ENCODE measurements at places on chromosomes 12 and 14. TPM values are rescaled to one million over a fixed set of nuclear protein-coding genes. Genes with fewer than 3 reads are reported as not detected.

GRCh38 chr12:109247831-109248654 lies 61.0 kb downstream of the FOXN4 start:
- H3K27me3 ChIP-seq, result no peaks in the 10 kb centered on the region
- H3K4me1 ChIP-seq, result peaks cover 8% of the 10 kb centered on the region
- H3K36me3 ChIP-seq, result no peaks in the 10 kb centered on the region
- H3K4me3 ChIP-seq, result no peak overlapping the region
- H3K27ac ChIP-seq, result no peak overlapping the region

- DNase-seq, result no peak
- no peaks in the 10 kb centered on the region for H3K36me3 ChIP-seq
- no peak overlapping the region for H3K27ac ChIP-seq
These were observed 6.4 kb upstream of the GAS2L3 start for GRCh38 chr12:100566887-100567637.

- peaks cover 17% of the 10 kb centered on the region for H3K4me1 ChIP-seq
- H3K27me3 ChIP-seq, result no peaks in the 10 kb centered on the region
- H3K36me3 ChIP-seq, result no peaks in the 10 kb centered on the region
- no peak for DNase-seq
These were observed 47.3 kb downstream of the DAD1 start for GRCh38 chr14:22541721-22542120.

DNA sequence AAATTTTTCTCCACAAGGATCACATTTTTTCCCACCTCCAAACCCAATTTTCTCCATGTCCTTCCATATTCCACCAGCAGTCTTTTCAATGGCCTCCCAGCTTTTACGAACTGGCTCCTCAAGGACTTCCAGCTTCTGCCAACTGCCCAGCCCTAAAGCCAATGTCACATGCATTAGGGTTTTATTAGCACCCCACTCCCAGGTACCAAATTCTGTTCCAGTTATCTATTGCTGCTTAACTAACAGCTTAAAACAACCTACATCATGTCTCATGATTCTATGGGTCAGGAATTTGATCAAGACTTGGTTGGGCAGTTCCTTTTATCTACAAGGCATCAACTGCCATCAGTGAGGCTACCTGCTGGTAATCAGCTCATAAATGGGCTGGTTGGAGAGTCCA lies 151.3 kb downstream of the SPTSSA start:
- no peak overlapping the region for H3K27ac ChIP-seq
- H3K4me1 ChIP-seq, result no peaks in the 10 kb centered on the region
- peaks cover 28% of the 10 kb centered on the region for H3K27me3 ChIP-seq
- no peak for DNase-seq
- no peak overlapping the region for H3K4me3 ChIP-seq

DNA sequence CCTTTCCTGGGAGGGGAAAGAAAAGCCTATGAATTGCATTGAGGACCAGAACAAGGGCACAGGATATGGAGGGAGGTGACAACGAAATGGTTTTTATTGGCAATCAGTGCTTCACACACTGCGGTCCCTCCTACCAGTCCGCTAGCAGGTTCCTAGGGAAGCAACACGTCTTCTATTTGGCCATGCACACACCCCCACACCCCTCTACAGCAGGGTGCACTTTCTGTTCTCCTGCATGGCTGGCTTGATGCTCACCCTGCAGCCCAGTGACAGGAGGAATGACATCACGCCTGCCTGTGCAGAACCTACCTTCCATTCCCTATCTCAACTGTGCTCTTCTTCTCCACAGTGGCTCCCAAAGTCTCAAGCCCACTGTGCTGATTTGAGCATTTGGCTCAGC lies 57.9 kb downstream of the TTC9 start:
- H3K4me1 ChIP-seq, result peaks cover 19% of the 10 kb centered on the region
- no peaks in the 10 kb centered on the region for H3K36me3 ChIP-seq
- H3K27ac ChIP-seq, result no peak overlapping the region

- DNase-seq, result no peak
- H3K27me3 ChIP-seq, result no peaks in the 10 kb centered on the region
- H3K27ac ChIP-seq, result no peak overlapping the region
- no peaks in the 10 kb centered on the region for H3K4me1 ChIP-seq
These were observed 384.2 kb upstream of the NOVA1 start for GRCh38 chr14:26982071-26982470.

DNA sequence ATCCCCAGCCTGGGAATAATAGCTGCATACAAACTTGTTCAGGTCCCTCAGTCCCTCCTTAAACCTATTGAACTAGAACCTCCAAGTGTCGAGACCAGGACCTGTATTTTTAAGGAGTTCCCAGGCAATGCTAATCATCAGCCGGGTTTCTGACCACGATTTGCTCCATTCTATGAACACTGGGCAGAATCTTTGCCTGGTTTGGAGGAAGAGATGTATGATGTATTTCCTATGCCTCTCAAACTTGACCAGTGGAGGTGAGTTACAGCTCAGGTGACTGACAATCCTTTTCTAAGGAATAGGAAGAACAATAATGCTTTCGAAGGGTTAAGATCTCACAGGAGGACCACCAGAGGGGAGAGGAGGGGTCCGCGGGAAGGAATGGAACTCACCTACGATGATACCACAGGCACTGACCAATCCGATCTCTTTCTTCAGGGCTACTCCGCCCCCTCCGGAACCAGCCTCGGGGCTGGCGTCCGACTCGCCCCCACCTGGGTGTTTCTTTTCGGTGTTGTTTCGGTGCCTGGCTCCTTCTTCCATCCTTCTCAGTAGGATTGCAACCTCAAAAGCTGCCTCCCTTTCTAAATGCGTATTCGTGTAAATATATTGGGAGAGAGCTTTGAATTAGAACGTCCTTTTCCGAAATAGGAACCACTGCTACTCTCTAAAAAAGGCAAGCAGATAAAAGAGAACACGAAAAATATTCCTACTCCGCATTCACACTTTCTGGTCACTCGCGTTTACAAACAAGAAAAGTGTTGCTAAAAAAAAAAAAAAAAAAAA lies 895 bp downstream of the SLC7A8 start:
- DNase-seq, result peak; percentile 12
- peak overlapping the region; percentile 59 for H3K4me3 ChIP-seq

DNA sequence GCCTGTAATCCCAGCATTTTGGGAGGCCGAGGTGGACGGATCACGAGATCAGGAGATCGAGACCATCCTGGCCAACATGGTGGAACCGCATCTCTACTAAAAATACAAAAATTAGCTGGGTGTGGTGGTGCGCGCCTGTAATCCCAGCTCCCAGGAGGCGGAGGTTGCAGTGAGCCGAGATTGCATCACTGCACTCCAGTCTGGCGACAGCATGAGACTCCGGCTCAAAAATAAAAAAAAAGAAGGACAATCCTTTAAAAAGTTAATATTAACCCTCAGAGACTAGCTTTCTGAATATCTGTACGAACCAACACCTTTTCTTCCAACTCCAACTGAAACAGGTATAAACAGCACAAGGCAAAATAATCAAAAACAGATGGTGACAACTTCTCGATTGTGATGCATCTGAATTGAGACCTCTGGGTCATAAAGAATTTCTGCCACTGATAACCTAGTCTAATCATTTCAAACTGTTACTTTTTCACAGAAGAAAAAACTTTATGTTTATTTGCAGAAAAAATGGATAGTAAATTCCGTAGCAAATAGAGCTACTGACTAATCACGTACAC lies 27.8 kb downstream of the CLIP1 start:
- H3K4me1 ChIP-seq, result peaks cover 24% of the 10 kb centered on the region
- no peak overlapping the region for H3K27ac ChIP-seq
- no peaks in the 10 kb centered on the region for H3K36me3 ChIP-seq
- H3K4me3 ChIP-seq, result no peak overlapping the region

GRCh38 chr12:65696227-65696626 lies 128.1 kb upstream of the HMGA2 start:
- peak overlapping the region; percentile 84 for H3K27ac ChIP-seq
- no peak overlapping the region for H3K4me3 ChIP-seq
- H3K4me1 ChIP-seq, result peaks cover 66% of the 10 kb centered on the region
- DNase-seq, result no peak
- H3K36me3 ChIP-seq, result no peaks in the 10 kb centered on the region

GRCh38 chr14:82447586-82447985 lies 913.9 kb upstream of the SEL1L start:
- H3K27me3 ChIP-seq, result no peaks in the 10 kb centered on the region
- no peak overlapping the region for H3K4me3 ChIP-seq
- no peak for DNase-seq
- H3K4me1 ChIP-seq, result no peaks in the 10 kb centered on the region

DNA sequence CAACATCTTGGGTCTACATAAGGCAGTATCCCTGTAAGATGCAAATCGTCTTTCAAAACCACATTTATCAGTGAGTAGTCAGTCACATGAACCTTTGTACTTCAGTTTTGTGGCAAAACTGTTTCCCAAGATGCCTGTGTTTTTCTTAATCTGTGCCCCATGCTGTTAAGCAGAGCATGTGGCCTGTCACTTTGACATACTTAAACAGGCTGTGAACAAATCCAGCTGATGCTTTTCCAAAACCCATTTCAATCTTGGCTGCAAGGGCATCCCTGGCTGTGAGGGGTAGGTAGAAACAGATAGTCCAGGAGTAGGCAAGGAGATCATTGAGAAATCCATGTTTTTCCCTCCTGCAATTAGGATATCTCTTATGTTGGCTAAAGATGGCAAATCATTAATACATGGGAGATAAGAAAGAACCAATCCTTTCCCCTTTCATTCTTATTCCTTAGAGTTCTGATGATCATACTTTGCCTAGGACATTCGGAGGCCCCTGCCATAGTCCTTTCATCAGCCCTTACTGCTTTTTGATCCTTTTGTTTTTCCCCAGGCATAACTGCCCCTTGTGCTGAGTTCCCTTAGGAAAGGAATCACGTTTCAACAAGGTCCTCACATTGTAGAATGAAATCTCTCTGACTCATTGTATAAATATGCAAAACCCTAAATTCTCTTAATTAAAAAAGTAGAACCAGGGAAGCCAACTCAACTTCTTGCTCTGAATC lies 121.1 kb upstream of the EEA1 start:
- peaks cover 6% of the 10 kb centered on the region for H3K4me1 ChIP-seq
- no peak overlapping the region for H3K27ac ChIP-seq
- DNase-seq, result no peak
- H3K4me3 ChIP-seq, result no peak overlapping the region
- H3K36me3 ChIP-seq, result no peaks in the 10 kb centered on the region

DNA sequence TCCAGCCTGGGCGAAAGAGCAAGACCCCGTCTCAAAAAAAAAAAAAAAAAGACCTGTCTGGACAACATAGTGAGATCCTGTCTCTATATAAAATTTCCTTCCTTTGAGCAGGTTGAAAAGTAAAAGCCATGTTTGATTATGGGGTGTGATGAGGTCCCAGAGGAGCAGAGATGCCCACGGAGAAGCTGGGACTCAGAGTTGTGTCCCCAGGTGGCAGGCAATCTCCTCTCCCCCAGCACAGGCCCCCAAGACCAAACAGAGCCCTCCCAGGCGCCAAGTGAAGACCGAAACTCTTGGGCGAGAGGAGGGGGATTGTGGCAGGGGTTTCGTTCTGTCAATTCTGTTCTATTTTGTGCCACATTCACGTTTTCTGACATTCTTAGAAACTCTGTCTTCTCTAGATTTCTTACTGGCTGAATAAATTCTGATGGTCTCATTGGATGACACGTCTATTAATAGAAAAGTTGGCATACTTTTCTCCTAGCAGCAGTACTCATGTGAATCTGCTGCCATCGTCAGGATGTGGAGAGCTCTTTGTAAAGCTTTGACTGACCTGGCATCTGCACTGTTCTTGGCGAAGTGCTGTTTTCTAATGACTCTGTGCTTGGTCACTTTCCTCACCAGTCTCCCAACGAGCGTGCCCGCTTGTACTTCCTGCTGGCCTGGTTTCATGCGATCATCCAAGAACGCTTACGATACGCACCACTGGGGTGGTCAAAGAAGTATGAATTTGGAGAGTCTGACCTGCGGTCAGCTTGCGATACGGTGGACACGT lies 43.4 kb downstream of the HSP90AA1 start:
- no peaks in the 10 kb centered on the region for H3K27me3 ChIP-seq
- no peaks in the 10 kb centered on the region for H3K4me1 ChIP-seq
- DNase-seq, result no peak
- H3K36me3 ChIP-seq, result peaks cover 63% of the 10 kb centered on the region
- H3K27ac ChIP-seq, result no peak overlapping the region

DNA sequence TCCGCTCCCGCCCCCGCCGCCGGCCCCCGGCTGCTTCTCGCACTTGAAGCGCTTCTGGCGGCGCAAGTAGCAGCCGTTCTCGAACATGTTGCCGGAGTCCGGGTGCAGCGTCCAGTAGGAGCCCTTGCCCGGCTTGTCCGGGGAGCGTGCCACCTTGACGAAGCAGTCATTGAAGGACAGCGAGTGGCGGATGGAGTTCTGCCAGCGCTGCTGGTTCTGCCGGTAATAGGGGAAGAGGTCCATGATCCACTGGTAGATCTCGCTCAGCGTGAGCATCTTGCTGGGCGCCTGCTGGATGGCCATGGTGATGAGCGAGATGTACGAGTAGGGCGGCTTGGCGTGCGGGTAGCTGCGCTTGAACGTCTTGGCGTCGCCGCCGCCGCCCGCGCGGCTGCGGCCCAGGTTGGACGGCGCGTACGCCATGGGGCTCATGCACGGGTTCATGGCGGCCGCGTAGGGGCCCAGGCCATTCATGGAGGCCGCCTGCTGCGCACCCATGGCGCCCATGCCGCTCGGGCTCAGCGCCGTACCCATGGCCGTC lies 3.0 kb downstream of the FOXA1 start:
- peaks cover 5% of the 10 kb centered on the region for H3K4me1 ChIP-seq
- no peak overlapping the region for H3K4me3 ChIP-seq
- no peak overlapping the region for H3K27ac ChIP-seq
- no peaks in the 10 kb centered on the region for H3K36me3 ChIP-seq

The NKX2-1 gene
- total RNA-seq, result 0.84 TPM

DNA sequence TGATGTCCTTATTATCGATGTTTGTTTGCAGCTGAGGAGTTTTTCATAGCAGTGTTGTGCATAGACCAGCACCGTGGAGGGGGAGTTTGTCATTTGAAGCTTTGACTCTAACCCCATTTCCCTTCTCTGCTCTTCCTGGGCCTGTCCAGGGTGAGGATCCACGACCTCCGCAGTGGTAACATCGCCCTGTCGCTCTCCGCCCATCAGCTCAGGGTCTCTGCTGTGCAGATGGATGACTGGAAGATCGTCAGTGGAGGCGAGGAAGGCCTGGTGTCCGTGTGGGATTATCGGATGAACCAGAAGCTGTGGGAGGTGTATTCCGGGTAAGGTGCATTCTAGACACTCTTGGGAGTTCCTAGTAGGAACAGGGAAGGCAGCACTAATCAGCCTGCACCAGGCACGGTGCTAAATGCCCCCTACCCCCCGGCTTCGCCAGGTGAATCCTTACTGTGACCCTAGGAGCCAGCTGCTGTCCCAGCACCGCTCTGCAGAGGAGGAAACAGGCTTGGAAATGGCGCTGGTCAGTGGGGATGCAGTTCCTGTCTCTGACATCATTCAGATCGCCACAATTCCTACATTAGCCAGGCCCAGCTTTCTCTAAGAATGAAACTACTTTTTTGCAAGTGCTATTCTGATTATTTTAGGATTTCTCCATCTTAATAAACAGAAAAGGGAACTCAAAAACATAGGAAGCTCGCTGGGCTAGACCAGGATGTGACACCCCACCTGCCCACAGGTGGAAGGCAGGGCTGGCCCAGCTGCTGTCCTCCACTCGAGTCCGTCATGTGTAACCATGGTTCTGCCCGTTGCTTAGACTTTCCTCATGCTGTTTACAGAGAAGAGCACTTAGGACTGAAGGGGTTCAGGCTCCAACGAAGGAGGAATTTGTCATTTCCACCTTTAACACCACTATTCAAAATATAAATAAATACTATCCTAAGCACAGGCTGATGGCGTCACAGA lies 74.9 kb downstream of the TESC start:
- no peak for DNase-seq
- H3K4me3 ChIP-seq, result no peak overlapping the region

The SSPN gene
- total RNA-seq, result 0.17 TPM

GRCh38 chr12:12244341-12244740 lies 22.5 kb downstream of the LRP6 start:
- no peaks in the 10 kb centered on the region for H3K27me3 ChIP-seq
- no peaks in the 10 kb centered on the region for H3K4me1 ChIP-seq
- H3K27ac ChIP-seq, result no peak overlapping the region
- no peak for DNase-seq
- no peak overlapping the region for H3K4me3 ChIP-seq
